Activated T-helper 2 cell treated with anti-CD3 and anti-CD28 coated beads, Interferon-gamma antibody, Interleukin-2, Interleukin-4, amounts not matched to agents 10 μg/mL and 5 μg/mL and 100 μg/mL, durations not matched to agents 14 hours and 24 hours and 36 hours (primary cell): ENCODE measurements at places on chromosomes 7 and 10. TPM values are rescaled to one million over a fixed set of nuclear protein-coding genes. Genes with fewer than 3 reads are reported as not detected.

DNA sequence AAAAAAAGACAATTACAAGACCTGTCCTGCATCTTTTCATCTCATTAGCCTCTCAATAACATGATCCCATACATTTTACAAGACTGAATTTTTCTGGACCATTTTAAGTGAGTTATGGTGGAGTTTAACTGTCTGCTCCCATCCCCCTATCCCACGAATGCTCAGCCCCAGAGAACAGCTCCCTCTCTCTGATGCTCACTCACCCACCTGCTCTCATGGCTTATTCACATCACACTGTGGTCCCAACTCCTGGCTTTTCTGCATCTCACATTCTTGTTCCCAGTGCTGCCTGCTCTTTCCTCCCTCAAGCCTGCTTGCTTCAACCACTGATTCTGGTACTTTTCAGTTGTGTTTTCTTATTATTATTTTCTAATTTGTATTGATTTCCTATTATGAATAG, 20.4 kb upstream of the CCSER2 start:
- H3K27ac ChIP-seq = no peak overlapping the region
- H3K36me3 ChIP-seq = no peaks in the 10 kb centered on the region
- no peak for DNase-seq
- H3K4me3 ChIP-seq = no peak overlapping the region
- peaks cover 11% of the 10 kb centered on the region for H3K27me3 ChIP-seq

GRCh38 chr7:137875746-137876145, 29.0 kb upstream of the DGKI start:
- H3K27me3 ChIP-seq = no peaks in the 10 kb centered on the region
- no peak for DNase-seq
- H3K4me1 ChIP-seq = peaks cover 20% of the 10 kb centered on the region

GRCh38 chr7:98562381-98562823, 54.7 kb upstream of the NPTX2 start:
- no peak overlapping the region for H3K4me3 ChIP-seq
- H3K27me3 ChIP-seq = no peaks in the 10 kb centered on the region
- no peaks in the 10 kb centered on the region for H3K36me3 ChIP-seq

COL17A1 gene
- total RNA-seq = not detected in 2 replicates

DNA sequence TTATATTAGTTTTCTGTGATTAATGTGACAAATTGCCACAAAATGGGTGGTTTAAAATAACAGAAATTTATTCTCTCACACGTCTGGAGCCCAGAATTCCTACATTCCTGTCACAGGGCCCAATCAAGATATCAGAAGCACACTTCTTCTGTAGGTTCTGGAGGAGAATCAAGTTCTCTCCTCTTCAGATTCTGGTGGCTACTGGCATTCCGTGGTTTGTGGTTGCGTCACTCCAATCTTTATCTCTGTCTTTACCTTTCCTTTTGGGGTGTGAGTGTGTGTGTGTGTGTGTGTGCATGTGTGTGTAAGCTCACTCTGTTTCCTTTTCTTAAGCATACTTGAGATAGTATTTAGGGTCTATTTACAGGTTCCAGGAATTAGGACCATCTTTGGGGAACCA, 115.5 kb upstream of the DKK1 start:
- no peak overlapping the region for H3K4me3 ChIP-seq
- H3K4me1 ChIP-seq = no peaks in the 10 kb centered on the region
- H3K27me3 ChIP-seq = no peaks in the 10 kb centered on the region
- H3K36me3 ChIP-seq = no peaks in the 10 kb centered on the region
- no peak for DNase-seq
- H3K27ac ChIP-seq = no peak overlapping the region

PLPP4 gene
- total RNA-seq = not detected in 2 replicates

DNA sequence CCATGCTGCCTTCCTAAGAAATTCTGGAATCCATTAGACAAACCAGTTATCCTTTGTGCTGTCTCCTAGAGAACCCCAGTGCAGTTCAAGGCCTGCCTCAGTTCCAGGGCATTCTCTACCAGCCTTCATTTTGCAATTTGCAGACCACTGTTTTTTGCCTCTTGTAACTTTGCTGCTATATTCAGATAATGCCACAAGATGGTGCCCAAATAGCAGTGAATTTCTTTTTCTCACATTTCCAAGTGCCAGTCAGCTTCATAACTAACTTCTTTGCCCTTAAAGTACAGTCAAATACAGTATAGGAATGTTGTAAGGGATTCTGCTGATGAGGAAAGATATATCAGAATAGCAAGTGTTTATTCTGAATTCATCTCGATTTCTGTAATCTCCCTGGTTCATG, 25.2 kb downstream of the LOXL4 start:
- no peak overlapping the region for H3K27ac ChIP-seq
- peaks cover 55% of the 10 kb centered on the region for H3K36me3 ChIP-seq
- no peak overlapping the region for H3K4me3 ChIP-seq
- no peaks in the 10 kb centered on the region for H3K27me3 ChIP-seq
- DNase-seq = no peak

GRCh38 chr7:43735802-43736603, 6.7 kb upstream of the COA1 start:
- H3K27me3 ChIP-seq = peaks cover 1% of the 10 kb centered on the region
- no peaks in the 10 kb centered on the region for H3K36me3 ChIP-seq
- H3K27ac ChIP-seq = peak overlapping the region; percentile 23
- H3K4me1 ChIP-seq = peaks cover 15% of the 10 kb centered on the region

DNA sequence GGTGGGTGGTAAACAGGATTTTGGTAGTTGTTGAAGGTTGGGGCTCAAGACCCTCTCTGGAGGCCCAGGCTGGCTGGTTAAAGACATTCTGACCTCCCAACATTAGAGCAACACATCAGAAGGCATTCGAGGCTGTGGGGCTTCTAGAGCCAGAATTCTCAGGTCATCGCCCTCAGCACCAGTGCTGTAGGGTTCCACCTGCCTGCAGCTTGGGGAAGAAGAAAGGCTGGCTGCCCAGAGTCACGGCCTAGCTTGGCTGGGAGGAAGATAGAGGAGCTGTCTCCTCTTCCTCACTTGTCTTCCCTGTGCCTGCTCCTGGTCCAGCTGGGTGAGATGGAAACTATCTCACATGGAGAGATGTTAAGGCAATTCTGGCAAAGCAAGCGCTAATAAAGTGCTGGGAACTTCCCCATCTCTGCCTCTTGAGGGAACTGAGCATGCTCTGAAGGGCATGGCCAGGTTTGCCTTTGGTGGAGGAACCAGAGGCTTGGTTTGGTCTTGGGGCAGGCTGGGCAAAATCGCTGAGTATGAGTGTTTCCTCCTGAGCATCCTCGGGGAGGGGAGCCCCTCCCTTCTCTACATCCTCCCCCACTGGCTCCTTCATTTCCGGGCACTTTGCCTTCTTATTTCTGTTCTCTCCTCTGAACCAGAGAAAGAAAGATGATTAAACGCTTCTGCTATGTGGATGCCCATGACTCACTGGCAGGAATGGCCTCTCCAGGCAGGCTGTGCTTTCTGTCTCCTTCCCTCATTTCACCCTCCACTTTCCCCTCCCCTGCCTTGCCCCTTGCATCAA, 509.0 kb upstream of the PODXL start:
- H3K27me3 ChIP-seq = peaks cover 3% of the 10 kb centered on the region
- no peaks in the 10 kb centered on the region for H3K36me3 ChIP-seq
- no peak overlapping the region for H3K4me3 ChIP-seq
- no peak overlapping the region for H3K27ac ChIP-seq
- no peaks in the 10 kb centered on the region for H3K4me1 ChIP-seq

GRCh38 chr10:131797626-131798025, 103.2 kb upstream of the PPP2R2D start:
- H3K27ac ChIP-seq = no peak overlapping the region
- H3K36me3 ChIP-seq = no peaks in the 10 kb centered on the region
- no peak overlapping the region for H3K4me3 ChIP-seq
- H3K4me1 ChIP-seq = no peaks in the 10 kb centered on the region

DNA sequence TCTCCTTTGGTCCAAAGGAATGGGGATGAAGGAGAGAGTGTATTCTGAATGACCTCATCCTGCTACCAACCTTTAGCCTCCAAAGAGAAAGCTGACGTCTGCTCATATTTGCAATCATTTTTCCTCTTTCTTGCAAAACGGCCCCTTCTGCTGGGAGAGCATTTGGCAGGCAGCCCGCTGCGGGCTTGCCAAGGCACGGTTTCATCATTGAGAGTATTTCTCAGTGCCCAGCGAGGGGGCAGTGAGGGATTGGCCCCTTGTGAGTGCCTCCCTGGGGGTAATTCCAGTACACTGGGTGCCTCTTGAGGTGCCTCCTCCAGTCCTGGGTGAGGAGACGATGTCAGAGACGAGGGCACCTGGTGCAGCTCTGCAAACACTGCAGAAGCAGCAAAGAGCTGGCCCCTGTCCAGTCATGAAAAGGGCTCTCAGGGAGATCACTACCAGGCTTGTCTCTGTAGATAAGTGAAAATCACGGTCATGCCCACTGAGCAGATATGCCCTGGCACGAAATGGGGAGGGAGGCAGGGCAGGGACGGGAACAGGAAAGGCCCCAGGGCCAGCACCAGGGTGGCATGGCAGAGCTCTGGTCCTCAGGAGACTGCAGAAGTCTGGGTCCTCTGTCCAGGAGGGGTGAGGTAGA, 48.7 kb upstream of the SHH start:
- H3K27ac ChIP-seq = no peak overlapping the region
- no peaks in the 10 kb centered on the region for H3K36me3 ChIP-seq
- H3K4me3 ChIP-seq = no peak overlapping the region
- H3K27me3 ChIP-seq = no peaks in the 10 kb centered on the region
- DNase-seq = no peak
